ENCODE measurements at places on chromosomes 4 and X.

- DNase-seq, result no peak
These were observed 23.5 kb downstream of the TXK start for GRCh38 chr4:48110452-48110978.

- no peak for DNase-seq
These were observed 52.1 kb upstream of the RAP2C start for GRCh38 chrX:132271311-132271778.

DNA sequence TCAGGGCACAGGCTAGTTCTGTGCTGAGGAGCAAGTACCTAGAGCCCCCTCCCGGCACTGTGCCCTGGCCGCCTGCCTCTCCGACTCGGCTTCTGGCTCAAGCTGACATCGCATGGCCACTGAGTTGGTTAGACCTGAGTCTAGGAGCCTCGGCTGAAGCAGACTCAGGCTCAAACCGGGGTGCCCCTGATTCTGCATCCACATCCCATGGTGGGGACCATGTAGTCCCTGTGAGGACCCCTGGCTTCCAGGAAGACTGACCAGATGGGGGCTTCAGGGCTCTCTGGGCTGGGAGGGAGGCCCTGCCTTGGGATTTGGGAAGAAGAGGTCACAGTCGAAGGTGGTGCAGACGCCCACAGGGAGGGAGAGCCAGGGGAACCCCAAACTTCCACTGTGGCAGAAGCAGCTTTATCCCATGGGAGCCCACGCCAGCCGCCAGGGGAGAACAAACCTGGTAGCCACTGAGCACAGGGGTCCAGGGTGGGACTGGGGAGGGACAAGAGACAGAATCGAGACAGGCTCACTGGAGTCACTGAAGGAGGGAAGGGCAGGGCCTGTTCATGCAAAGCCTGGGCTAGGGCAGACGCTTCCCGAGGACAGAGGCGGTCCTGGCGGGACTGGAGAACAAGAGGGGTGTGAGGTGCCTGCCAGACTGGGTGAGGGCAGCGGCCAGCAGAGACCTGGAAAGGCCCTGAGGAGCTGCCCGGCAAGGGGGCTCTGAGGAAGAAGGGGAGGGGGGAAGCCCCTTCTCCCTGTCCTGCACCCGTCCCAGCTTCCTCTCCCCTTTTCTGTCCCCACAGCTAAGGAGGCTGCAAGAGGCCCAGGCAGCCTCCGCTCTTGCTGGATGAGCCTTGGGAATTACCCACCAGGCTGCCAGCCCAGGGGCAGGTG lies 1.1 kb downstream of the PDE6B start:
- DNase-seq, result no peak

DNA sequence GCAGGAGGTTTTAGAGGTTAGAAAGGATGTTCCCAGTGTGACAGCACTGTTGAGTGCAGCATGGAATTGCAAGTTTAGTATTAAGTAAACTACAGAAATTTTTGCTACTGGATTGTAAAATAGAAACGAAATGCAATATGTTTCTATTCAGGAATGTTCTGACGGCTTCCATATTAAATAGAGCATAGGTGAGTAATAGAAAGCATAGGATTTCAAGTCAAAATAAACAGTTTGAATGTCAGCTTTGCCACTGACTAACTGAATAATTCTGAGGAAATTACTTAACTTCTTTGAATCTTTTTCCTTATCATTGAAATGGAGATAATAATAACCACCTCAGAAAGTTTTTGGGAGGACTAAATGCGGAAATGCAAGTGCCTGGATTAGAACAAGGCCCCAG lies 331.9 kb upstream of the GK2 start:
- DNase-seq, result no peak

GRCh38 chr4:156475322-156475721 lies 496.3 kb downstream of the PDGFC start:
- DNase-seq, result no peak

DNA sequence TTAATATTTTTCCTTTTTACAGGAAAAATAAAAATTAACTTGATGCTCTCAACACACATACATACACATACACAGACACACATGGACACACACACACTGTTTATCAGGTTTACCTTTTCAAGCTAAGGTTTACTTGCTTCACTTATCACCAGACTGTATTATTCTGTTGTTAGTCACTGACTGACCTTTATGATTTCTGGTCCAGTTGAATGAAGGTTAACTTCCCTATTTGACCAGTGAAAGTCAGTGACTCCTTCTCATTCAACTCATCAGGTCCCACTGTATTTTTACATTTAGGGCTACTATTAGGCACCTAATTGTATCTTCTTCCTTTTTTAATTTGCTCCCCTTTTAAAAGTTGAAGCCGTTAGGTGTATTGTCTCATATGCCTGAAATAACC lies 16.0 kb downstream of the DIAPH2 start:
- DNase-seq, result no peak

DNA sequence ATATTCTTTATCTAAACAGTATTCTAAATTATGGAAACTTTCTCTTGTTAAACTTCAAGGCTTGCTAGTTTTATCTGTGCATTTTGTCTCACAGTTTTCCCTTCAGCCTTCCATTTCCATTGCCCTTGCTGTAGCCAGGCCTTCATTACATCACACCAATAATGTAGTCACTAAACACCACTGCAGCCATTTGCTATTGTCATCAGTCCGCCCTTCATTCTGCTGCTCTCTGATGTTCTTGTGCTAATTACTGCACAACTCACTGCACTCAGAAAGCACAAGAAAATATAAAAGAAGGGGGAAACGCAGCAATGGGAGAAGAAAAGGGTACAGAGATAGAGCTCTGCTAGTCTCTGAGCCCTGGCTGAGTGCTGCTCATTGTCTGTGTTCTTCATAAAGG lies 239.6 kb upstream of the FSTL5 start:
- no peak for DNase-seq
